ENCODE measurements at places on chromosomes 12 and 14.
A peak's percentile ranks its signal among the peaks of the same experiment; 100 is the strongest.

DNA sequence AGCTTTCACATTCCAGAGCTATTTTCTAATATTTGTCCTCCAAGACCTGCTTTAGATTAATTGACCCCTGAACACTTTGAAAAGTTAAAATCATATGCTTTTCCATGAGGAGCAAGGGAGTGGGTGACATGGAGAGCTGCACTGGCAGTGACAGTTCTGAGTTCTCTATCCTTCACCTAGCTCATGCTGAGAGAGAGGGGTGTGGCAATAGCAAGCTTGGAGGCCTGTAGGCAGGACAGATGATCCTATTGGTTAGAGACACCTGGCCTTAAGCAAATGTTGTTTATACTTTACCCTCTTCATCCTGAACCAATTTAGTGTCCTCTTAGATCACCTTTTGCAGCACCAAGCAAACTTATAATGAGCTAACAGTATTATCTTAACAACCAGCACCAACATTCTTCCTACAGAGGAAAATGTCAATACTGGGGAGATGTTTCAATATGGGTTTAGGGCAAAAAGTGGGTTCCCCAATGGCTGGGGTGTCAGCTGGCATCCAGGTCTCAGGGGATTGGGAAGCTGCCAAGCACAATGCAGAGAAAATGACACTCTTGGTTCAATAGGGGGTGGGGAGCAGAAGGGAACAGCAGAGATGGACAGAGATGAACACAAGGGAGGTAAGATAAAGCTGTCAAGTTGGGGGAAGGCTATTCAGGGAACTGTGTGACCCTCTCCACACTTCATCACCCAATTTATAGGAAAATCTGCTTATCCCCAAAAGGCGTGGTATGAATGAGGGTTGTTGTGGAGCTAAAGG is 37.0 kb upstream of the PPM1H start:
- no peak for DNase-seq

- DNase-seq, result peak; percentile 21
These were observed 1124.7 kb downstream of the FLRT2 start for GRCh38 chr14:86654558-86655184.

DNA sequence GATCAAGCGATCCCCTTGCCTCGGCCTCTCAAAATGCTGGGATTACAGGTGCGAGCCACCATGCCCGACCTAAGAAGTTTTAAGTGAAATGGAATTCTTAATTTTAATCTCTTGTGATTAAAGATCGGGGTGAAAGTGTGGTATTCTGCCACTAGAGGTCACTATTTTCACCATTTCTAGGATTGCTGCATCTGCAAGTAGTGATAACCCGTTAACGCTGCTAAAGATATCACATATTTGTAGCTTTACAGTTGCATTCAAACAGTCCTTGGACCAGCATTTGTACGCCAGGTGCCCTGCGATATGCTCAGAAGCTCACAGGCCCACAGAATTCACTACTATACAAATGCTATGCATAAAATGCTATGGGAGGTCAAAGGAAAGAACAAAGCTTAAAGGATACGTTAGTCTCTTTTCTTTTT is 19.3 kb downstream of the CCDC62 start:
- DNase-seq, result no peak

DNA sequence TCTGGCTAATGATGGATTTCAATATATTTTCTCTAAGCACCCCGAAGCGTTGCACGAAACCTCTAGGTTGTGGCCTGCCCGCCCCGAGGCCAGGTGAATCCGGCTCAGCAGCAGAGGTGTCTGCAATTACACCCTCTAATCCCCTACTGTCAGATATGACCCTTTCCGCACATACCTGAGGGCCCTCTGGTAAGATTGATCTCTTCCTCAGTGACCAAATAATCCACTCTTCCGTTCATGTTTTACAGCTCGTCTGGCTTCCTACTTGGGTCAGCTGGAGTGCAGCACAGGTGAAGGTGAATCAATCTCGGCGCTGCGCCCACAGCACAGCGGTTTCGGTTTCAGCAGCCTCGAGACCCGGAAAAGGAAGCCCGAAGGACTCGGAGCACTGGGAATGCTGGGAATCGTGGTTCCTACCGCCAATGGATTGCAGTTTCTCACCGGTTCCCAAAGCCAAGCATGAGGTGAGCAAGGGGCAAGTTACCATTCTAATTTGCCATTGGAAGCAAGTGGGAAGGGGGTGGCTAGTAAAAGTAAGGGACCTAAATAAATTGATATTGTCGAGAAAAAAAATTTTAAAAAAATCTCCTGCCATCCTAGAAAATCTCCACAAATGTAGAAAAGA is at the start of gene SYNJ2BP:
Gene SYNJ2BP, minus strand, starts transcription at position 366 of the 625 bp plus-strand sequence. Its CDS starts 127 bp downstream, at position 239.
- DNase-seq, result peak; percentile 53

DNA sequence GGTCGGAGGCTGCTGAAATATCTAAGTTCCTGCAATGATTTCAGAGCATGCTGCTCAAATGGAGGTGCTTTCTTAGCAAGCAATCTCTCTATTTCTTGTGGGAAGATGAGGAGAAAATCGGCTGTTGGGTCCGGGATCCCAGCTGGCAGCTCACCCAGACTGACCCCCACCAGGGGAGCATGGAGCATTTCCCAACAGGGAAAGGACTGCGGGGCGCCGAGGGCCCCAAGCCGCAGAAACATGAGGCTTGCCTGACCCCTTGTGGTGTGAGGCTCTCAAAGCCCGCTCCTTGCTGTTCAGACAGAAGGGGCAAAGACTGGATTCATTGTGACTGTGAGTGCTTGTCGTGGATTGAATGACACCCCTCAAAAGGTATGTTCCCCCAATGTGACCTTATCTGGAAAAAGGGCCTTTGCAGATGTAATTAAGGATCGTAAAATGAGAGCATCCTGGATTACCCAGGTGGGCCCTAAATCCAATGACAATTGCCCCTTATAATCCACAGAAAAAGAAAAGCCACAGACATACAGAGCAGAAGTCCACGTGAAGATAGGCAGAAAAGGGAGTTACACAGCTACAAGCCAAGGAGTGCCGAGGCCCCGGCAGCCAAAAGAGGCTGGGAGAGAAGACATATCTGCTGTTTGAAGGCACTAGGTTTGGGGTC is 116.3 kb upstream of the VASH1 start:
- DNase-seq, result no peak

- no peak for DNase-seq
These were observed 531.6 kb downstream of the VRK1 start for GRCh38 chr14:97328743-97329142.

DNA sequence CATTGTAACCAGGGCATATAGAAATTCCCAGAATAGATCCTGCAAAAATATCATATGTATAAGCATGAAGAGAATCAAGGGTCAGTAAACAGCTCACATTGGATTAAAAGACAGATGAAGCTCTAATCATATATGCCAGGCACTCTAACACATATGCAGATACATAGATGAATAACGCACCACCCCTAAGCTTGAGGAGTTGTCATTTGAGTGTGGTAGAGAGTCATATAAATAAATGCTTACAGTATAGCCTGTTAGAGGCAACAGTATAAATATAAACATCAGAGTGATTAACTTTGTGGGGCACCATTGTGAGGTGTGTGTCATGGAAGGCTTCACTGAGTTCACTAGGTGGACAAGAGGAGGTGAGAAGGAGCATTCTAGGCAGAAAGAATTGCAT is 346.7 kb upstream of the PRICKLE1 start:
- no peak for DNase-seq

DNA sequence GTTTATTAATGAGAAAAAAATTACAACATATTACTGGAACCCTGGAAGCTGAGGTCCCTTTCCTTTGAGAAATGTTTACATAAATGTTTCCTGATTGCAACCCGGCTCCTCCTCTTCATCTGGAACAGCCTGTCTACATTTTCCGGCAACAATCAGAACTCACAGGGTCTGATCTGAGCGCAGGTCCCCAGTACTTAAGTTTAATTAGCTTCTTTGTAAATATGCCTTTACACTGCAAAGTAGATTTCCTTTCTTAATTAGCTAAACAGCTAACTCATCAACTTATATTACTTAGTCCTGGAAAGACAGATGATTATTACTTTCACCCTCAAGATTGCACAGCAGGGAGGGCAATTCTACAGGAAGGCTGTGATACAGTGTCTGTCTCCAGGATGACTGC is 213.0 kb downstream of the MON2 start:
- DNase-seq, result no peak

DNA sequence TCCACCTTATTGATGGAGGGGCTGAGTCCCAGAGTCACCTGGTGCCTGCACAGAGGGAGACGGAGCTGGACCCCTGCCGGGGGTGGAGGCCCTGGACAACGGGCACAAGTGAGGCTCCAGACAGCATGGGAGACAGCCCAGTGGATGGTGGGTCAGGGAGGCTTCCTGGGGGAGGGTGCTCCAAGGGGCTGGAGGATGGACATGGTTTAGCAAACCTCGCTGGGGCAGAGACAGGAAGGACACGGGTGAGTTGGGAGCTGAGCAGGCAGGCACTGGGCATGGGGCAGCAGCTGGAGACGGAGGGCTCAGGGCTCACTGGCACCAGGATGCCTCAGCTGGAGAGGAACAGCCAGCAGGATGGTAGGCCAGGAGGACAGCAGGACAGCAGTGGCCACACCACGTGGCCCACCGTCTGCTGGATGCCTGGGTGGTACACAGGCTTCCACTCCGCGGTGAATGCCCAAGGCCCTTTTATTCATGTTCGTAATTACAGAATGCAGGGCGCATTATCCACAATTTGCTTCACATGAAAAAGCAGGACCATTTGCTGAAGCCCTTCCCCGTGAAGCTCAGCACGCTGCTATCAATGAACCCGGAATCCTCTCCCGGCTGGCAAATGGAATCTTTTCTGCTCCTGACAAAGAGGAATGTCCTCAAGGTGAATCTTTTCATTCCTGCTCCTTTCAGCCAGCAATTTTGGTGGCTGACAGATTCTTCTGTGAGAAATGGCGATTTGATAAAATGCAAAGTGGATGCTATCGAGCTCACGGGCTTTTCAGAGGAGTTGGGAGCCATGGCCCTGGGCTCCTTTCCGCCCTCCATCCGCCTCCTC is 138.1 kb upstream of the C14orf180 start:
- no peak for DNase-seq

DNA sequence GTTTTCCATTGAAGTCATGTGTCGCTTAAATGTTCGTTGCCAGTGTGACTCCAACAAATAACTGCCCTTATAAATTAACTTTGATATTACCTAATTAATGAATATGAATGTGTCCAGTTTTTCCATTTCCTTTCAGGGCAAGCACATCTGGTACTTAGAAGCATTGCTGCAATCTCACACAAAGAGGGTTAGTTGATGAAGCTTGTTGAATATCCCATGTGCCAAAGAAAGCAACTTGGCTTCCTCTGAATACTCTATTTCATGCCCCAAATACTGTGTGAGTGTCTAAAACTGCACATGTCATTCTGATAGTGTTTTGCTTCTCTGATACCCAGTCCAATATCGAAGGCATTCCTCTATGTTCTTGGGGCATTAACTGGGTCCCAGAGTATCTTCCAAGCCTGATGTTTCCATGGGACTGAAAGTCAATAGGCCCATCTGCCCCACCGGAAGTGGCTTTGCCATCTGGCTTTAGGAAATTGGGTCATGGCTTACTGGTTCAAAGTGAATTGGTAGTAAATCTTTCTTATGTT is 75.8 kb upstream of the CNTN1 start:
- no peak for DNase-seq

GRCh38 chr14:30158299-30158698 is 230.7 kb upstream of the PRKD1 start:
- DNase-seq, result no peak

DNA sequence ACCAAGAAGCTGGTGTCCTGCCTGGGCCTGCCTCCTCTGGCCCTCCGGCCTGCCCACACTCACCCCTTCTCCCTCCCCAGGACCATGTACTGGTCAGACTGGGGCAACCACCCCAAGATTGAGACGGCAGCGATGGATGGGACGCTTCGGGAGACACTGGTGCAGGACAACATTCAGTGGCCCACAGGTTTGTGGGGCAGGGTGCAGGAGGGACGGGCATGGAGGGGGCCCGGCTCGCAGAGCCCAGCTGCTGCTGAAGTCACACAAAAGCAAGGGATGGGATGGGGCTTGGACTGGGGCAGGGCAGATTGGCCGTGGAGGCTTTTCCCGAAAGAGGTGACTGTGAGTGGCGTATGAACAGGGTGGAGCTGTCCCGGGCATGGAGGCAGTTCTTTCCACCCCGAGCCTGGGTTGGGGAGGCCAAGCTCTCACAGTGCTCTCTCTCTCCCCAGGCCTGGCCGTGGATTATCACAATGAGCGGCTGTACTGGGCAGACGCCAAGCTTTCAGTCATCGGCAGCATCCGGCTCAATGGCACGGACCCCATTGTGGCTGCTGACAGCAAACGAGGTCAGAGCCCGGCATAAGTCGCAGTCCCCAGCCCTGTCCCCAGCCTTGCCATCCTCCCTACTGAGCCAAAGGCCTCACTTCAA is 7.8 kb upstream of the NXPH4 start:
- DNase-seq, result no peak

GRCh38 chr14:92677087-92677668 is 71.2 kb downstream of the LGMN start:
- DNase-seq, result no peak

GRCh38 chr12:65823513-65824375 is 539 bp upstream of the HMGA2 start:
- DNase-seq, result peak; percentile 47

- DNase-seq, result no peak
These were observed 13.4 kb downstream of the BTG1 start for GRCh38 chr12:92132288-92132687.

- DNase-seq, result no peak
These were observed 14.6 kb upstream of the TCTN1 start for GRCh38 chr12:110599334-110599733.

- DNase-seq, result no peak
These were observed 28.9 kb downstream of the VDR start for GRCh38 chr12:47875746-47876439.

GRCh38 chr12:67919406-67919805 is 69.8 kb upstream of the IFNG-AS1 start:
- no peak for DNase-seq

GRCh38 chr14:25062022-25062321 is 12.0 kb upstream of the STXBP6 start:
- DNase-seq, result no peak

- no peak for DNase-seq
These were observed 55.6 kb downstream of the LGMN start for GRCh38 chr14:92692822-92693226.

DNA sequence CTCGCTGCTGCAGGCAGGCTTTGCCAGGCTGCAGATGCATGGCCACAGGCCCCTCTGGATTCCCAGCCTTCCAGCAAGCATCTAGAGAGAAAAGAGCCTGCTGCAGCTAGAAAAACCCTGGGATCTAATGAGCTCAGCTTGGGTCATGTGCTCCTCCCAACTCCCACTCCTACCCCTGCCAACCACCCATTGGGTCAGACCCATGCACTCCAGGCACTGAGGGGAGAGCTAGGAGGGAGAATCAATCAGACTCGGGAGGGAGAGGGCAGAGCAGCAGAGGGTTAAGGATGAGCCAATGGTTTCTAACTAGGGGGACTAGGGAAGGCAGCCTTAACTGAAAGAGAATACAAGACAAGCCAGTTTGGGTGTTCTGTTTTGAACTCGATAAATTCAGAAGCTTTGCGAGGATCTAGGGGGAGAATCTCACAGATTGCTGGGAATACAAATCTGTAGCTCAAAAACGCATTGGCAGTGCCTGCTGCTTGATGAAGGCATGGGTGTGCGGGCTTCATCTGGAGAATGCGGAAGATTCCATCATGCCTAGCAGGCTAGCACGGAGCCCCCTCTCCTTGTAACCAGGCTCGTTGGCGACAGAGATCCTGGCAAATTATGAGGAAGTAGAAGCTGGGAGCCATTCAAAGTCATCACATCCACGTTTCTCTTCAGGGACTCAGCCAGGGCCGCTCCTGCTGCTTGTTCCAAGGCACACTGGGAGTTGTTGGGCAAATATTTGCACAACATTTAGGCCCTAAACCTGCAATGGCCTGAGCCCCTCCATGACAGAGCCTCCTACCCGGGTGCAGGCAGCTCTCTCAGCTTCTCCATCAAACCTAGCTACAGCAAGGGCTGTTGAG is 56.4 kb downstream of the VCPKMT start:
- DNase-seq, result no peak

- DNase-seq, result no peak
These were observed 463.3 kb upstream of the FOXG1 start for GRCh38 chr14:28303248-28303647.

All from ovary (tissue), 10 donors.